ENCODE measurements at places on chromosomes 6 and 20.
A peak's percentile ranks its signal among the peaks of the same experiment; 100 is the strongest.

DNA sequence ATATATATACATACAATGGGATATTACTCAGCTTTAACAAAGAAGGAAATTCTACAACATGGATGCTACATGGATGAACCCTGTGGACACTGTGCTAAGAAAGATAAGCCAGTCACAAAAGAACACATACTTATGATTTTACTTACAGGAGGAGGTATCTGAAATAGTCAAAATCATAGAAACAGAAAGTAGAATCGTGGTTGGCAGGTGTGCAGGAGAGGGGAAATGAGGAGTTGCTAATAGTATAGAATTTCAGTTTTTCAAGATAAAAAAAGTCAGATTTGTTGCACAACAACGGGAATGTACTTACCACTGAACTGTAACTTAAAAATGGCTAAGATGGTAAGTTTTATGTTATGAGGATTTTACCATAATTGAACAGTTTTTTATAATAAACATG lies 706.3 kb downstream of the TFAP2A start:
- DNase-seq, result no peak

GRCh38 chr6:111750753-111751673 lies 122.2 kb downstream of the FYN start:
- DNase-seq, result peak; percentile 84

- no peak for DNase-seq
Observed at GRCh38 chr20:15205719-15206118, 868.3 kb upstream of the FLRT3 start.

DNA sequence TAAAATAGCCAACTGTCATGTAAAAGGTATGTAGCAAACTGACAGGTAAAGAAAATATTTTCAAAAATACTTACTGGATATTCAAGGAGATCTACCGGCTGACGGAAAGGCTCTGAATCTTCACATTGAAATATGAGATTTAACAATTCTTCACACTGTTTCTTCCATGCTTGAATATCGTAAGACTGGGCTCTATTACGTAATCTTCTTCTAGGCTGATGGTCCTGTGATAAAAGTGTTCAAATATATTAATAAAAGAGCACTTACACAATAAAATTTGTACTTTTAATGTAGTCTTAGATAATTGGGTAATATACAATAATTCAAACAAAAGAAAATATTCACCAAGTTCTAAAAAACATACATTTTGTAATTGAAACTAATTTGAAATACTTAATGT lies 87.4 kb downstream of the IRAK1BP1 start:
- DNase-seq, result no peak

GRCh38 chr6:108800427-108800864 lies 47.8 kb upstream of the ARMC2 start:
- DNase-seq, result peak; percentile 41

GRCh38 chr20:4324611-4325243 lies 309.4 kb upstream of the RNF24 start:
- DNase-seq, result no peak

DNA sequence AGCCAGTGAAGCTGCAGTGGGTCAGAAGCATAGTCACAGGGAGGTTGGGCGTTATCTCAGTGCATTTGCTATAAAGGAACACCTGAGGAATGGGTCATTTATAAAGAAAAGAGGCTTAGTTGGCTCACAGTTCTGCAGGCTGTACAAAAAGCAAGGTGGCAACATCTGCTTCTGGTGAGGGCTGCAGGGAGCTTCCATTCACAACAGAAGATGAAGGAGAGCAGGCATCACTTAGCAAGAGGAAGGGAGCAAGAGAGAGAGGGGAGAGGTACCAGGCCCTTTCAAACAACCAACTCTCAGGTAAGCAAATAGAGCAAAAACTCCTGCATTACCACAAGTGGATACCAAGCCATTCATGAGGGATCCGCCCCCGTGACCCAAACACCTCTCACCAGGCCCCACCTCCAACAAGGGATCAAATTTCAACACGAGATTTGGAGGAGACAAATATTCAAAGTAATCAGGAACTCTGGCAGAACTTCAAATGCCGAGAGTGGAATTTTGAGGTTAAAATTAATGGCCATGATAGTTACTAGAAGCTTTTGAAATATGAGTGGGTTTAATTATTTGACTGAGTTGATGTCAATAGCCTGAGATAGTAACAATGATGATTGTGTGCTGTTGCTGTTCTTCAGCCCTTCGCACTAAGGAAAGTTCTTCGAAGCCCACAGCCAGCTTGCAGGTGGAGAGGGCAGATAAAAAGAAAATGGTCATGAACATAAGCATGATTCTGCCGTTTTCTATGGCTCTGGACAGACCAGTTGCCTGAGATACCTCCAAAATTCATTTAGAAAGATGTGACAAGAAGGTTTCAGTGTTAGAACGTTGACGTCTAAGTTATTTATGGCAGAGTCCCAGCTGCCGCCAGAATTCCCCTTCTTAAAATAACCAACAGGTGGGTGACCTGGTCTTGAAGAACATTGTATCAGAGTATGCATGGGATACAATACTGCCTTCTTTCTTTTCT lies 55.3 kb upstream of the ADTRP start:
- DNase-seq, result no peak

GRCh38 chr20:61701401-61701800 lies 364.3 kb downstream of the TAF4 start:
- DNase-seq, result no peak

GRCh38 chr6:96394727-96395126 lies 126.9 kb upstream of the UFL1 start:
- DNase-seq, result peak; percentile 36

- DNase-seq, result no peak
Observed at GRCh38 chr6:128168244-128168643, 267.4 kb upstream of the THEMIS start.

GRCh38 chr6:72081871-72082270 lies 195.5 kb downstream of the RIMS1 start:
- DNase-seq, result no peak

GRCh38 chr6:142738035-142738396 lies 207.0 kb downstream of the HIVEP2 start:
- DNase-seq, result no peak

DNA sequence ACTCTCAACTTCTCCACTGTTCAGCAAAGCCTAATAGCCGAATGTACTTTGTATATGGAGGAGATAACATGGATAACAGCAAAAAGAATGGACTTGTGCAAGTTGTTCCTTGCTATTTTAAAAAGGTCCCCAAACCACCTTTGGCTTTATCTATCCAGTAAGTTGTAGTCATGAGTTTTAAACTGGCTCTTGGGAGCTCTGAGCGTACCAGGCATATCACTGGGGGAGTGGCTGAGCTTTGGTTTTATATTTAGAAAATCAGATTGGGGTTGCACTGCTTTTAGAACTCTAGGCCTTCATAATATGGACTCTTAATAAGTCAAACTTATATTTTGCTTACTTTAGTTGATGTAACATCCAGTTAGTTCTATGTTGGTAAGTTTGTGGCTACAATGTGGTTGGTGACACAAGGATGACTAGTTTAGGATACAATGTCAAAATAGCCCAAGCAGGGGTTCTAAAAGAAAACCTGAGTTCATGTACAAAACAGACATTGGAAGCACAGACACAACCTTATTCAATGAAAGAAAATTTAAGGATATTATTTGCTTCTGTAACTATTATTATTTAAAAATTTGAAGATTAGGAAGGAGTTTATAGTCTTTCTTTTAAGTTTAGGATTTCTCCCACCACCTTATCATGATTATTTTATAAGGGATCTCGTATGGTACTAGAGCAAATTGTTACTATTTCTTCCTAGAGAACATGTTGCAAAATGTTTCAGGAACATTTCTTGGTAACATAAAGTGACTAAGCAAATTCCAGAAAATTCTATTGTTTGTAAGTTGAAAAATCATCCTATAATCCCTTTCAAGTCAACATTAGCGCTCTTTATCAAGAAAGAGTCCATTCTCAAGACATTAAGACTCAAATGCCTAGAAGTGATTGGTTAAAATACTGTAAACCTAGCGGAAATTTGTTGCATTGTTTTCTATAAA lies 165.8 kb upstream of the SUPT3H start:
- DNase-seq, result no peak

DNA sequence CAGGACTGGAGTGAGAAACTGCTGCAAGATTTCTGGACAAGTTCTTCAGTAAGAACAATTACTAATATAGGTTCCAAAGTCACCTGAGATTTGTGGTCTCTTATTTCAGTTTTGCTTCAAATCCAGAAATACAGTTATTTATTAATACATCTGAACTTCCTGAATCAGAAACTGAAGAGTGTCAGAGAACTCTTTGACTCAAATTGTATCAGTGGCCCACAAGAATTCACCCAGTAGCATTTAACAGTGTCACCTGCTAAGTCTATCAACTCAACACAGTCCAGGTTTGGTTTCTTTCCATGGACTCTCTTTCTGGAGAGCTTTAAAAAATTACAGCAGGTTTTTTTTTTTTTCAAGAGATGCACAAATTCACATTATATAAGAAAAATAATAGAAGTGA lies 18.8 kb upstream of the NHSL1 start:
- no peak for DNase-seq

DNA sequence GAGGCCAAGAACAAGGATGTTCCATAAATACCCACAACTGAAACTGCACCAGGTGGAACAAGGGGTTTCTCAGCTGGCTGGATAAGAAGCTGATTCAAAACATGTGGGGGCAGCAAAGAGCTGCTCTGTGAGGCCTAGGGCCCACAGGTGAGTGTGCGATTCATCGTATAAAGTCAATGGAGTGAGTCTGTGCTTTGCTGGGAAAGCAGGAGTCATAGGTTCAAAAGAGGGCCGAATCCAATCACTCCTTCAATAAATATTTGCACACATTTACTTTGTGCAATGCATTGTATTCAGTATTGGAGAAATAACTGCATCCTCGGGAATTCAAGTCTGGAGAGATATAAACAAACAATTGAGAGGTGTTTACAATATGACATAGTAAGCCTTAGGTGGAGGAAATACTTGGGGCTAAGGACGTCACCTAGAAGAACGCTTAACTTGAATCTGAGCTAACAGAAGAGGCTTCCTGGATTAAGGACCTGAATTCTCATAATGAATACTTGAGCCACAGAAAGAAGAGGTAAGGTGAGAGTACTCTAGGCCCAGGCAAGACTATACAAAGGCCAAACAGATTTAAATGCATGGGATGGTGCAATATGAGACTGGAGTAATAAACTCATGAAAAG lies 83.7 kb upstream of the TMEM30A start:
- peak; percentile 62 for DNase-seq

GRCh38 chr6:395432-396125 lies 4.0 kb downstream of the IRF4 start:
- no peak for DNase-seq

- no peak for DNase-seq
Observed at GRCh38 chr6:108630050-108630714, 69.5 kb downstream of the FOXO3 start.

GRCh38 chr6:158869826-158870648 lies 50.9 kb upstream of the EZR start:
- no peak for DNase-seq

- DNase-seq, result no peak
Observed at GRCh38 chr6:112352607-112353006, 5.5 kb downstream of the RFPL4B start.

DNA sequence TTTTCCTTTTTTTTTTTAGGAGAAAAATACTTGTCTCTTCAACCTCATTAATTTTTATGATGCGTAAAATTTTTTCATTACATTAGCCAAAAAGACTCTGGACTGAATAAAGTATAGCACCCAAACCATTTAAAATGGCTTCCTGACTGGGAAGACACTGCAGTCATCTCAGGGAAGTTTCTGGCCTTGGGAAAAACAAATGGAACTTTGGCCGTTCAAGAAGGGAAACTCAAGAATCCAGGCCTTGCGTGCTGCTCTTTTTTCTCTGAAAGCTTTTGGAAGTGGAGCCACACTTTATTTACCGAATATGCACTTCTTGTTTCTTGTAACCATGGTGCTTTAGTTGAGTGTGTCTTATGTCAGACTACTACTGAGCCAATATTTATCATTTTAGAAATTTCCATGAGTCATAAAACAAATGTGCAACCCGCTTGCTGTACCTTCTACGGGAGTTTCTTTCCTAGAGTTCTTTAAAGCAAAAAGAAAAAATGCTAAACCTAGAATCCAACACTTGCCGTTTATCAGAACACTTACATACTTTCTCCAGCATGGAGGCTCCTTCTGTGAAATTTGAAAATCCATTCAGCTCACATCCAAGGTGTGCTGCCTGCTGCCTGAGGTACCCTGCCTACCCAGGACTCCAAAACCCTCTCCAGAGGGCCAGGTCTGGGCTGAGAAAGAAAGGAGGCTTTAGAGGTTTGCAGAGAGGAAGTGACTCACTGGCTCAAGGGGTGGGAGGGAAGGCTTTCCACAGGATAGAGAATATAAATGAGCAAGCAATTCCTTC lies 11.5 kb upstream of the DSTN start:
- DNase-seq, result peak; percentile 97

GRCh38 chr20:51622004-51622874 lies 79.7 kb upstream of the NFATC2 start:
- DNase-seq, result no peak

DNA sequence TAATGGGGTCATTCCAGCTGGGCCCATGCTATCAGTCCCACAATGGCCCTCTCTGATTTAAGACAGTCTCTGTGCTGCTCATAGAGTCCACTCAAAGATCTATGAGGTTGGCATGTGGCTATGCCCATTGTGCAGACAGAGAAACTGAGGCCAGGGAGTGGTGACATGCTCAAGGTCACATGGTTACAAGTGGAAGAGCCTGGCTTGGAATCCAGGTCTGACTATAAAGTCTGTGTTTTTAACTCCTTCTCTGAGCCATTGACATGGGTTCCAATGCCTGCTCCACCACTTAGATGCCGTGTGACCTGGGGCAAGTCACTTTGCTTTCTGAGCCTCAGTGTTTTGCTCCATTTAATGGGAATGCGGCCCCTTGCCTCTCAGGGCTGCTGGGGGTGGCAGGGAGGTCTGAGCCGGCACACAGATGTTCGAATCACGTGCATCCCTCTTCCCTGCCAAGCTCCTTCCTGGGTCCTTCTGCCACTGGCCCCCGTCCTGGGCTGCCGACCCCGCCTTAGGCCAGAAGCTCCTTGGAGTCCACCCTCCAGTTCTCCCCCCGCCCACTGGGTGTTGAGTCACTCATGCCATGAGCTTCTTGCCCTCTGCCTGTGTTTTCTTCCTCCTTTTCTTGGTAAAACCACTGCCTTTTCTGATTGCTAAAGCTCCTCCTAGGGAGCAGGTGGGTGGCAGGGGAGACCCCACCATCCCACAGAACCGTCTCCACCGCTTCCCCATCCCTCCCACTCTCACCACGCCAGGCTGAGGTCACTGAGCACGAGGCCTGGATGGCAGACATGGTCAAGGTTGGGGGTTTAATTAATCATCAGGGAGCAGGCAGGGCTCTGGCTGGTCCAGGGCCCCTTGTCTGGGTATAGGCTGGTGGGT lies 35.7 kb downstream of the CEBPB start:
- no peak for DNase-seq

GRCh38 chr6:11824986-11825385 lies 46.4 kb upstream of the ADTRP start:
- DNase-seq, result no peak
